Articular chondrocyte of knee joint (primary cell): ENCODE measurements at places on chromosomes 16 and 17. TPM values are rescaled to one million over a fixed set of nuclear protein-coding genes. Genes with fewer than 3 reads are reported as not detected.

BEAN1 gene
- total RNA-seq: under 0.01 and 0.11 TPM in 2 replicates

WFDC1 gene
- 0.43 and 0.52 TPM in 2 replicates for total RNA-seq

APOBR gene
- total RNA-seq: not detected in 2 replicates

KCNG4 gene
- total RNA-seq: not detected in 2 replicates

SPATA22 gene
- 1.3 TPM in 1 of 2 replicates, not detected in the other for total RNA-seq

MT1B gene
- not detected in 2 replicates for total RNA-seq

KRTAP16-1 gene
- not detected in 2 replicates for total RNA-seq

CD300LB gene
- total RNA-seq: not detected in 2 replicates

TBC1D3C gene
- total RNA-seq: 0.32 TPM in 1 of 2 replicates, not detected in the other

CCDC200 gene
- 0.26 TPM in 1 of 2 replicates, not detected in the other for total RNA-seq
